ENCODE measurements at places on chromosomes 1 and 21. TPM values are rescaled to one million over a fixed set of nuclear protein-coding genes. Genes with fewer than 3 reads are reported as not detected.

GRCh38 chr1:89064632-89065031, 376 bp downstream of the GBP1 start:
- H3K27me3 ChIP-seq = no peaks in the 10 kb centered on the region
- H3K36me3 ChIP-seq = no peaks in the 10 kb centered on the region
- H3K4me1 ChIP-seq = no peaks in the 10 kb centered on the region
- H3K27ac ChIP-seq = no peak overlapping the region

- H3K4me3 ChIP-seq = peak overlapping the region; percentile 74
- H3K27ac ChIP-seq = peak overlapping the region; percentile 69
- DNase-seq = no peak
- H3K36me3 ChIP-seq = peaks cover 3% of the 10 kb centered on the region
- peaks cover 22% of the 10 kb centered on the region for H3K4me1 ChIP-seq
Measured at GRCh38 chr1:113390871-113391648, 745 bp downstream of the MAGI3 start.

DNA sequence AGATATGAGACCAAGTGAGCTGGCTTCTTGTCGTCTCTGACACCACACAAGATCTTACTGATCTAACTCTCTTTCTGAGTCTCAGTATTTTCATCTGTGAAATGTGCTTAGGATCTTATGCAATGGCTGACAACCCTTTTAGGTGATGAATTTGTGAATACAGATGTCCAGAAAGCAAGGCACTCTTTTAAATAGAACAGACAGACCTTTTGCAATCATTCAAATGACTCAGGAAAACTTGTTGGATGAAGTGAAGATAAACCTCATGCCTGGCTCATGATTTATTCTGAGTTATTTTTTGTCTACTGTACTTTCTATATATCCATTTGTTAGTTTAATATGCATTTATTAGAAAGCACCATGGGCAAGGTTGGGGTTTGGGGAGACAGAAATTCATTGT, 411.3 kb downstream of the PTPRU start:
- H3K36me3 ChIP-seq = no peaks in the 10 kb centered on the region
- H3K27me3 ChIP-seq = no peaks in the 10 kb centered on the region
- no peaks in the 10 kb centered on the region for H3K4me1 ChIP-seq
- H3K4me3 ChIP-seq = no peak overlapping the region
- H3K27ac ChIP-seq = no peak overlapping the region
- DNase-seq = no peak

- no peak for DNase-seq
- H3K36me3 ChIP-seq = no peaks in the 10 kb centered on the region
Measured at GRCh38 chr1:76079475-76080227, 5.1 kb downstream of the ST6GALNAC3 start.

DNA sequence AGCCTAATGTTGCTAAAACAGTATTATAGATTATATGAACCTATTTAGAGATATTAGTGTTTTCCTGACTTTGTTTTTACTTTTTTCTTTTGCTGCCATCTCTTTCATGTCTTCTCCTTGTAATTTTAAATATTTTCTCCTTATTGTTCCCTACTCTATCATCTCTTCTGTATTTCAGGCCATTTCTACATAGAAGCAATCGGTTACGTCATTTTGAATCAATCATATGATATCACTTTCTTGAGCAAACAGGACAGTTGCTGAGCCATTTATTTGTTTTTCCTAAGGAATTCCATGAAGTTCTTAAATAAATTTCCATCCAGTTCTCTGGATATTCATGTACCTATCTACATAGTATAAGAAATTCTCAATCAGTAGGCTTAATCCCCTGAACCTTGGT, 287.2 kb downstream of the NUF2 start:
- no peaks in the 10 kb centered on the region for H3K27me3 ChIP-seq
- H3K27ac ChIP-seq = no peak overlapping the region
- H3K4me3 ChIP-seq = no peak overlapping the region
- H3K4me1 ChIP-seq = no peaks in the 10 kb centered on the region

GRCh38 chr1:159429074-159429861, 2.7 kb upstream of the OR10J4 start:
- no peak overlapping the region for H3K27ac ChIP-seq
- H3K27me3 ChIP-seq = no peaks in the 10 kb centered on the region
- DNase-seq = no peak
- H3K36me3 ChIP-seq = no peaks in the 10 kb centered on the region

GRCh38 chr1:231778009-231778719, 151.6 kb downstream of the DISC1 start:
- no peak overlapping the region for H3K27ac ChIP-seq
- DNase-seq = no peak
- no peaks in the 10 kb centered on the region for H3K27me3 ChIP-seq
- H3K36me3 ChIP-seq = no peaks in the 10 kb centered on the region

GRCh38 chr1:89383185-89383584, 19.3 kb downstream of the GBP6 start:
- DNase-seq = no peak
- H3K27me3 ChIP-seq = no peaks in the 10 kb centered on the region
- no peak overlapping the region for H3K27ac ChIP-seq
- no peak overlapping the region for H3K4me3 ChIP-seq
- no peaks in the 10 kb centered on the region for H3K4me1 ChIP-seq
- H3K36me3 ChIP-seq = no peaks in the 10 kb centered on the region

DNA sequence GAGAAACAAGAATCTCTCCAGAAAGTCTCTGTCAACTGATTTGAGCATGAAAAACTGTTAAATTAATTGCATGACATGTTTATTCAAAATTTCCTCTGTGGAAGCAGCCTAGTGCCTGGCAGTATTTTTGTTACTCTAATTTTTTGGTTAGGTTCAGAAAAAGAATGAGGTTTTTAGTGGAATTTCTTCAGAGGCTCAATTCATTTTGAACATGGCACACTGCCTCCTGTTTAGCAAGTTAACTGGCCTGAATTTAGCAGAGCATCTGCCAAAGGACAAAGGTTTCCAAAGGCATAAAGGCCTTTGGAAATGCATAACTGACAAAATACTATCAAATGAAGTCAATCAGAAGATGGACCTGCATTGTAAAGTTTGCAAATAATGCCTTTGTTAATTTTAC, 1326.5 kb downstream of the PLA2G4A start:
- no peaks in the 10 kb centered on the region for H3K27me3 ChIP-seq
- no peak overlapping the region for H3K27ac ChIP-seq
- DNase-seq = no peak
- H3K4me1 ChIP-seq = no peaks in the 10 kb centered on the region

DNA sequence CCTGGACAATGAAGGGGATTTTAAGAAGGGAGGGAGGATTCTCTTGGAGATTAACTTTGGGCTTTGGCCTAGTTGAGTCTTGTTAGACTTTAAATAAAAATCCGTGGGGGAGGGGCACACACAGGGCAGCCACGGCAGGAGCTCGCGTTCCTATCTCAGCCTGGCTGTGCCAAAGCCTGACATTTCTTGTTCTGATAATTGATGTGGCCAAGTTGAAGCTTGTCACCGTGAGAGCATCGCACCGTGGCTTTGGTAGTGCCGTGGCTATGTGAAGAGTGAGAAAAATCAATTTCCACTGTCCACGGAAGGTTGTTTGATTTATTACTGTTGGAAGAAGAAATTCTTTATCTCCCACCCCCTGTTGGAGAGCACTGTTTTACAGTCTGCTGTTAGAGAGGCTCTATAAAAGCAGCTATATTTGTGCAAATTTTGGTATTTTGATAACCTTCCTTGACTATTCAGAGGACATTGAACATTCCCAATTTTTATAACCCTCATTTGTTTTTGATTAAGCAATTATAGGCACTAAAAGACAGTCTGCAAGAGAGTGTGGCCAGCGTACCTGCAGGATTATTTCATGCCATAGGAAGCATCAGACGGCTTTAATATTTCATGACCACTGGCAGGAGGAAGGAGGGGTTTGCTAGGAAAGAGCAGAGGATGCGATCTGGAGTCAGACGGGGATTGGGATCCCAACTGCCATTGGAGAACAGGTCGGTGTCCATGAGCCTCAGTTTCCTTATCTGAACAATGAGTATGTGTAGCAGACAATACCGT, 160.7 kb downstream of the KAZN start:
- no peak overlapping the region for H3K4me3 ChIP-seq
- H3K36me3 ChIP-seq = no peaks in the 10 kb centered on the region
- no peak for DNase-seq
- H3K27ac ChIP-seq = no peak overlapping the region
- no peaks in the 10 kb centered on the region for H3K27me3 ChIP-seq
- no peaks in the 10 kb centered on the region for H3K4me1 ChIP-seq

DNA sequence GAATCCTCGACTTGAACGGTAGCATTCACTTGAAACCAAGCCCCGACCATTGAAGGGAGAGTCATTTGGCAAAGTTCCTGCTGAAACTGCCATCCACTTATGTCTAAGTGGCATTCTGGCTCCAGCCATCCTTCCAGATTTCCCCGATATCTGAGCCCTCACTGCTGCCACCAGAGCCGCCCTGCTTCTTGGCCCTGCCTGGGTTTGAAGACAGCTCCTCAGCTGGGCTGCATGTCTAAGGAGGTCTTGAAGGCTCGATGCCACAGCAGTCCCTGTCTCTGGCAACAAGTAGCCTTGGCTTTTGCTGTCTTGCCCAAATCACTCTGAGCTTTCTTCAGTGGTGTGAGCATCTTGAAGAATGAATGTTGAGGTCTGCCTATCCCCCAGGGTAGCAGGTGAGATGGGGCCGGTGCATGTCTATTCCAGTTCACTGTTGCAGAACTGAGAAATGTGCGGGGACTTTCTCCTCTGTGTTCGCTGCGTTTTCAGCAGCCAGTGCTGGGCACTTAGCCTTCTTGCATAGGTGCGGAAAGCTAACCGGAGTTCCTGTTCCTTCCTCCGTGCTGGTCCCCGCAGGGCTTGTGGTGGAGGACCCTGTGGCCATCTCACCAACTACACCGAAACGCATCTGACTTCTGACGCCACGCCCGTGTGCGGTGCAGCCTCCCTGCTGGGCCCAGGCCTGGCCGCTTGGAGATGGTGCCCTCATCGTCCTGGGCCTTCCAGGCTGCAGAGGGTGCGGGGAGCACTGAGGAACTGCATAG, 29.2 kb downstream of the MAN1C1 start:
- H3K27ac ChIP-seq = no peak overlapping the region
- no peaks in the 10 kb centered on the region for H3K4me1 ChIP-seq
- no peak for DNase-seq
- H3K4me3 ChIP-seq = no peak overlapping the region

DNA sequence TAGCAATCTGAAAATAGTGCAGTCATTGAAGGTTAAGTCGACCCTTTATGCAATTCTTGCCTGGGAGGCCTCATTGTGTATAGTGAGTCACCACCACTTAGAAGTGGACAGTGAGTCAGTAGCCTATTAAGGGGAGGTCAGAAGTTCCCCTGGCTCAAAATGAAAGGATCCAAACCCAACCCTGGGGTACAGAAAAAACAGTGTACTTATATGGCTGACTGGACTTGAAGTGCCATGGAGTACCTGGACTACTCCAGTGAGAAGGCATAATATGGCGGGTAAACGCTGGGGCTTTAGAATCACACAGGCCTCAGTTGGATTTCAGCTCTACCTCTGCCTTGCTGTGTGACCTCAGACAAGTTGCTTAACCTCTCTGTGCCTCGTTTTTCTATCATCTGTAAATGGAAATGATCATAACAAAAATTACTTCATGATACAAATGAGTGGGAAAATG, 2.2 kb upstream of the BCL9 start:
- peak; percentile 58 for DNase-seq
- H3K36me3 ChIP-seq = no peaks in the 10 kb centered on the region
- H3K27me3 ChIP-seq = peaks cover 2% of the 10 kb centered on the region
- H3K27ac ChIP-seq = no peak overlapping the region

GRCh38 chr1:40818264-40818961, 34.8 kb downstream of the KCNQ4 start:
- H3K27ac ChIP-seq = no peak overlapping the region
- no peaks in the 10 kb centered on the region for H3K4me1 ChIP-seq
- H3K27me3 ChIP-seq = no peaks in the 10 kb centered on the region

- no peak overlapping the region for H3K4me3 ChIP-seq
- H3K27me3 ChIP-seq = no peaks in the 10 kb centered on the region
- H3K36me3 ChIP-seq = no peaks in the 10 kb centered on the region
- DNase-seq = no peak
- H3K4me1 ChIP-seq = no peaks in the 10 kb centered on the region
Measured at GRCh38 chr1:71548398-71548890, 467.6 kb upstream of the ZRANB2 start.

- DNase-seq = no peak
- no peaks in the 10 kb centered on the region for H3K4me1 ChIP-seq
- no peaks in the 10 kb centered on the region for H3K36me3 ChIP-seq
- no peak overlapping the region for H3K27ac ChIP-seq
- no peaks in the 10 kb centered on the region for H3K27me3 ChIP-seq
- H3K4me3 ChIP-seq = no peak overlapping the region
Measured at GRCh38 chr1:237342730-237343129, 300.7 kb downstream of the RYR2 start.

GRCh38 chr1:37071829-37072228, 37.5 kb upstream of the GRIK3 start:
- H3K36me3 ChIP-seq = no peaks in the 10 kb centered on the region
- H3K4me1 ChIP-seq = no peaks in the 10 kb centered on the region
- peaks cover 11% of the 10 kb centered on the region for H3K27me3 ChIP-seq

- no peaks in the 10 kb centered on the region for H3K27me3 ChIP-seq
- H3K27ac ChIP-seq = no peak overlapping the region
- H3K4me1 ChIP-seq = no peaks in the 10 kb centered on the region
- peaks cover 31% of the 10 kb centered on the region for H3K36me3 ChIP-seq
- DNase-seq = no peak
Measured at GRCh38 chr1:29152046-29152805, 28.5 kb upstream of the TMEM200B start.

DNA sequence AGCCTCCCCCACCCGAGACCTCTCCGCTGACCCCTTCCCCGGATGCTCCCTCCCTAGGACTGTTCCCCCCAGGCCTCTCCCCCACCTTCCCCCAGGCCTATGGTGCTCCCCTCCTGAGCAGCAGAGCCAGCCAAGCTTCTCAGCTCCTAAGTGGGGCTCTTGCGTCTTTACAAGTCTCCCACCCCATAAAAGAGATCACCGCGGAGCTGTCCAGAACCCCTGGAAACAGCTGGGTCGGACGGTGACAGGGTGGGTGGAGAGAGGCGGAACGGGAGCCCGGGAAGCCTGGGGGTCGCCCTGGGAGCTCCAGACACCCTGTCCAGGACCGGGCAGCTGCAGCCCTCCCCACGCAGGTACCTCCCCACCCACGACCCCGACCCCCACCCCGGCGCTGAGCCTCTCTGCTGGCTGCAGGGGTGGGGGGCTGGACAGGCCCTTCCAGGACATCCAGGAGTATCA, 61.2 kb downstream of the WNT9A start:
- H3K36me3 ChIP-seq = no peaks in the 10 kb centered on the region
- no peak overlapping the region for H3K4me3 ChIP-seq
- DNase-seq = no peak
- H3K4me1 ChIP-seq = peaks cover 20% of the 10 kb centered on the region

Gene FYB2
- 0.49 TPM for total RNA-seq

Gene GPR25
- not detected for total RNA-seq

Gene ICOSLG
- 5.5 TPM for total RNA-seq

Gene FMN2
- total RNA-seq = 1.9 TPM

Gene PRR9
- not detected for total RNA-seq

Measured in Panc1 (cell line).